ENCODE measurements at places on chromosomes 3 and 15. TPM values are rescaled to one million over a fixed set of nuclear protein-coding genes. Genes with fewer than 3 reads are reported as not detected.

DNA sequence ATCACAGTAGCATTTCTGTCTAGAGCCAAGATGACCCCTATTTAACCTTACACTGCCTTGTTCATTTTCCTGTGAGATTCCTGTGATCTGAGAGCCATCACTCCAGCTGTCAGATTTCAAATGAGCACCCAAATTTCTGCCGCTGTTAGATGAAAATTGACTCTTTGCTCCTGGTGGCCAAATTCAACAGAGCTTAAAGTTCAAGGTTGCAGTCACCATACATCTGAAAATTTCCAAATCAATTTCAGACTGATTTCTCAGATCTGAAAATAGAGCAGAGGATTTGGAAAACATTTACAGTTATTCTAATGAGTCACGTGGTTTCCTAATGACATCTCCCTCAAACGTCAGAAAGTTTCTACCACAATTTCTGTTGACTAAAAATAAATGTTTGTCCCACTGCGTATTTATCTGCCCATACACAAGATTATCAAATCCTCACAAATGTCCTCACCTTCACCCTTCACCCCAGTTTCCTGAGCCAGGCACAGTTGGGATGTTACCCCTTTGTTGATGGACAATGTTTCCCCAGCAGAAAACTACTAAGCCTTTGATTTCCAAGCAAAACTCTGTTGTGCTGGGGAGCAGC, 16.4 kb downstream of the HDC start:
- DNase-seq = no peak

DNA sequence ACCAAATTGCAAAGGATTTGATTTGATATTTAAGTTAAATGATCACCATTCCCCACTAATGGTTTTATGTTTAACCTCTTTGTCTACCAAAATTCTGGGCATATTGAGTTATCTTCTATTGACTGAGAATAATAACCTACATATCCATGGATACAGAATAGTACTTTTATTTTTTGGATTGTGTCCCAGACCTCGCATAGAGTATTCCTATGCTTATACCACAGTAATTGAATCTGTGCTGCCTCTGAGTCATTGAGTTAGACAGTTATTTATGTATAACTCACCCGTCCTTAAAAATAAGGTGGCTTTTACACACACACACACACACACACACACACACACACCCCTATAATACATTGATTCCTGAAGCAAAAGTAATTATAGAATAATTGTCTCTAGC, 690.1 kb upstream of the BCHE start:
- DNase-seq = no peak

GRCh38 chr3:72582211-72582878, 265.9 kb downstream of the SHQ1 start:
- no peak for DNase-seq

RAB11A gene
- 71.7 TPM for total RNA-seq

DNA sequence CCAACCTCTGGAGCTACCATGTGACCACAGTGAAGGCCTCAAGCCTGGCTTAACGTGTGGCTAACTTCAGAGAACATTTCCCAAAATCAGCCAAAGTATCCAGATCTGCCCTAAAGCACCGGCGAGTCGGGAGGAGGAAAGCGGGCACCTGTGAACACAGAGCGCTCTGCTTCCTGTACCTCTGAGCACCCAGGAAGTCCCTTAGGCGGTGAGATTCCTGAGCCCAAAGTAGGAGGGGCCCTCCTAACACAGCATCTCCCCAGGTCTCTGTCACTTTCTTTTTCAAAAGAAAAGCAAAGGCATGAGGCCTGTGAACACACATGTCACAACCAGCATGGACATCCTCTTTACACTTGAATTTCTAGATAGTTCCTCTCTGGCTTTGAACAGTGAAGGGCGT, 944 bp upstream of the EIF4E3 start:
- no peak for DNase-seq

DNA sequence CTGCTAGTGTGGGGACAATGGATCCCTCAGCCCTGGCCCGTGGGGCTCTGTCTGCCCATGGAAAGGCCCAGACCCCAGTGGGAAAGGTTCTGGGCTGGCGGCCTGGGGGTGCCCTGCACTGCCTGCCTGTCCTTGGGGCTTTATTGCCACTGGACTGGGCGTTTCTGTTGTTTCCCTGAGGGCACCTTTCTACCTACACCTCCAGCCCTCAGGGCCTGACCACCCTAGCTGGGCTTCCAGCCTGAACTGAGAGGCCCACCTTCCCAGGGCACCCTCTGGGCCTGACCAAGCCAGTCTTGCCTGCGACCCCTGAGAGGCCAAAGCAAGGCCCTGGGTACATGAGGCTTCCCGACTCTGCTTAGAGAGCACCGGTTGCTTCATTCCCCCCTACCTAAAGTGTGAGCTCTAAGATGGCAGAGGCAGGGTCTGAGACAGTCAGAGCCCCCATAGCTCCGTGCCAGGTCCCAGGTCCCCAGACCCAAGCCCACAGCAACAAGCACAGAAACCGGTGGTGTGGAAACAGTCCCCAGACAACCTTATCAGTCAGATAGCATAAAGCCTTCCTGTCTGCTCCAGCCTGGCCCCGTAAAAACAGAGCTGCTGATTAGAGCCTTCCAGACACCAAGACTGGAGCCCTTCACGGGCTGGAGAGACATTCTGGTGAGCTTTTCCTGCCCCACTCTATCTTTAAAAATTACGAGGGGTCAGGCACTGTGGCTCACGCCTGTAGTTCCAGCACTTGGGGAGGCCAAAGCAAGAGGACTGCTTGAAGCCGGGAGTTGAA, 102.8 kb downstream of the CHSY1 start:
- DNase-seq = no peak

CHRM5 gene
- total RNA-seq = not detected

DNA sequence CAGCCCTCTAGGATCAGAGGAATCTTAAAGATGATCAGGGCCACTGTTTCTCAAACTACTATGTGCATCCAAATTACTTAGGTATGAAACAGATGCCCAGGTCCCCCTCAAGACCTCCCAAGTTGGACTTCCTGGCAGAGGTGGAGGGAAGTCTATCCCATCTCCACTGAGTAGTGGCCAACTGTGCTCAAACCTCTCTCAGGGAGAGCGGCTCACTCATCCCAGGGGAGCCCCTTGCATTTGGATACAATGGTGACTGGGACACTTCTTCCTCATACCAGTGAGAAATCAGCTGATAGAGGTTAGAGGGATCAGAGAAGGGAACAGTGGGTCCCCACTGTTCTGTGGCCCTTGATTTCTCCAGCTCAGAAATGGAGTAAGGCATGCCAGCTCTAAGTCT, 8.7 kb upstream of the WNT7A start:
- DNase-seq = no peak

- DNase-seq = no peak
These were observed 88.3 kb downstream of the TMEM266 start for GRCh38 chr15:76147906-76148570.

GRCh38 chr3:138439646-138440045, 5.2 kb downstream of the ESYT3 start:
- DNase-seq = no peak

FILIP1L gene
- 40.1 TPM for total RNA-seq

DNA sequence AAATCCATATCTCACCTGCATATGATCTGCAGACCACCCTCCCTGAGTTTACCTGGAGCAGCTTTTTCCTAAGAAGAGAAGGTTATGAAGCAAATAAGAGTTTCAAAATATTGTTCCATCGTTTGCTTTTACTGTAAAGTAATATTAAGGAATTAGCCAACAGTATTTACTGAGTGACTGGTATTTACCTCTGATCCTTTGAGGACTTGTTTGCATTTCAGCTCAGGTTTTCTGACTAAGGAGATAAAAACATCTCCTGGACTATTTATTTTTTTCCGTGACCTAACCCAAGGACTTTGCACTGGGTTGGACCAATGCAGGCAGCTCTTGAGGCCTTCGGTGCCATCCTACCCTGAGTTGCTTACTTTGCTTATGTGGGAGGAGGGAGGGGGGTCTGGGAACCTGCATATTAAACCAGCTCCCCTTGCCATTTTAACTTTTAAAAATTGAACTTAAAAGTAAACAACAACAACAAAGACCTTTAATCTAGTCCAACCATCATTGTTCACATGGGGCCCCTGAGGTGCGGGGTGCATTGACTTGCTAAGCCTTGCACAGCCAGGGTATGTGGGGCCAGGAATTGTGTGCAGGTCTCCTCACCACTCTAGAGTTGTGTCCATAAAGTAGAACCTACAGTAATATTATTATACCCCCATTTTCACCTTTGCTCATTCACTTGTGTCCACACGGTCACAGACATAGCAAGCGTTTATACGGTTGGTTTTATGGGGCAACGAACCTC, 39.3 kb downstream of the TRAK1 start:
- no peak for DNase-seq

DNA sequence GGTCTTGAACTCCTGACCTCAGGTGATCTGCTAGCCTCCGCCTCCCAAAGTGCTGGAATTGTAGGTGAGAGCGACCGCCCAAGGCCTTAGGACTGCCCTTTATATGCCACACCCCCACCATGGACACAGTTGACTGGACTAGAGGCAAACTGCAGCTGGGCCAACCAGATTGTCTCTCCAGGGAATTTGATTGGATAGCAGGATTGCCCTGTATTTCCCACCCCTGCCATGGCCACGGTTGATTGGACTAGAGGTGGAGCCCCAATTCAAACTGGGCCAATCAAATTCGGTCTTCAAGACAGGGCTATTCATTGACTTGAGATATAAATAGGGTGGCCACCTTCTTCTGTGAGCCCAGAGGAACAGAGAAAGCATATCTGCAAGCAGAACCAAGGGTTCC, 6.9 kb upstream of the CLPX start:
- no peak for DNase-seq

ITIH3 gene
- total RNA-seq = 0.49 TPM

DNA sequence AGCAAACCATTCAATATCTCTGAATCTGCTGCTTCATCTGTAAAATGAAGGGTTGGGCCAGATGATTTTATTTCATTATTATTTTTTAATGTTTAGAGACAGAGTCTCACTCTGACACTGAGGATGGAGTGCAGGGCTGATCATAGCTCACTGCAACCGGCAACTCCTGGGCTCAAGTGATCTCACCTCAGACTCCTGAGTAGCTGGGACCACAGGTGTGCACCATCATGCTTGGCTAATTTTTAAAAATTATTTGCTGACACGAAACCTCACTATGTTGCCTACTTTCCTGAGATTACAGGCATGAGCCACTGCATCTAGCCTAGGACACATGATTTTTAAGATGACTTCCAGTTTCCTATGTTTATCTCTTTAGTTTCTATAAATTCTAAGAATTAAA, 105.8 kb downstream of the P3H2 start:
- no peak for DNase-seq

CCDC13 gene
- 0.69 TPM for total RNA-seq

GRCh38 chr15:59616379-59616778, 4.8 kb downstream of the GCNT3 start:
- no peak for DNase-seq

DNA sequence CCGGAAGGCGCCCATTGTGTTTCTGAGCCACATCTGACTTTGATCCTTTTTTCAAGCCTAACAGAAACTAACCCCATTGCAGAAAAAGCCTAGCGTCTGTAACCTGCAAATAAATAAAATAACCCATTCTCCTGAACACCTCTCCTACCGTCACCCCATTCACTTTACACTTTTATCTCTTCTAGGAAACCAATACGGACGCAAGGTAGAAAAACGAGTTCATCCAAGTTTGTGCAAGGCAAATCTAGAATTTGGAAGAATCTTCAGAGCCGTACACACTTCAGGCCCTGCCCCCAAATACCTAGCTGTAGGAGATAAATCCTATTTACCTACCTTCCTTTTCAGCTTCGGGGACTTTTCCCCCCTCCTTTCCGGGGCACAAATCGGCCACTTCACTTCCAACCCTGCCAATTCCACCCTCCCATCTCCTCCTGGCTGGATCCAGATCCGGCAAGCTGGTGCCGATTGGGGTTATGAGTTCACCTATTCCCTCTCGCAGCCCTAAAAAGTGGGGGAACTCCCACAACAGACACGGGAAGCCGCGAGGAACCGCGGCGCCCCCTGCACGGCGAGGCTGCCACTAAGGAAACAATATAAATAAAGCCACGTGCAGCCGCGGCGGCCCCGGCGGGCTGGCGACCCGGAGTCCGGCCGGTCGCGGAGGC, 987 bp downstream of the PRTG start:
- DNase-seq = no peak

GRCh38 chr3:71370467-71370866, 213.1 kb downstream of the FOXP1 start:
- no peak for DNase-seq

DNA sequence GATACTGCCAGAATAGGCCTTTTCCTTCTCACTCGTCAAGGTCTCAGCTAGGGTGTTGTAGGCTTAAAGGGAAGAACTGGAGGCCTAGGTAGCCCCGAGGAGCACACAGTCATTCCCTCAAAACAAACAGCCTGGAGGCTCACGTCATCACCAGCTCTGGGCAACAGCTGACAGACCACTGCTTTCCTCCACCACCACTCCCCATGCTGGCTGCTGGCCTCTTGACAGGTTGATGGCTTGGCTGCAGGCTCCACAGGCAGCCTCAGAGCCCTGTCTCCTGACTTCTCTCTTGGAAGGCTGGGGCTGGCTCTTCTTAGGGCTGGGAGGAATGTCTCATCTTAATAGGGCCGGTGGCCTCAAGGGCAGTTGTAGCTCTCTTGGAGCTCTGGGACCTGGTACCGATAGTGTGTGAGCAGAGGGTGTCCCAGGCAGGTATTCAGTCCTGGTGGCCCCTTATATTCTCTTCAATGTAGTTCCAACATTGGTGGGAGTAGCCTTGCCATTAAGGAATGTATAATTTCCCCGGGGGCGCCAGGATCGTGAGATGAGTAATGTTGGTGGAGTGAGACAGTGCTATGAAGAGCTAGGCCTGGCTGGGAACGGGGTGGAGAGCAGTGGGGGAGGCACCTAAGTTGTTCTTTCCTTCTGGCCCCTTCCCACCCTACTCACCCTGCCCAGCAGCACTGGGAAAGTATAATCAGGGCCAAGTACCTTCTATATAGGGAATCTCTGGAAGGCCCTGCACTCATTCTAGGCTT, 6.1 kb upstream of the AP2M1 start:
- DNase-seq = no peak

- DNase-seq = no peak
These were observed 662.3 kb downstream of the NAALADL2 start for GRCh38 chr3:175521406-175521805.

DNA sequence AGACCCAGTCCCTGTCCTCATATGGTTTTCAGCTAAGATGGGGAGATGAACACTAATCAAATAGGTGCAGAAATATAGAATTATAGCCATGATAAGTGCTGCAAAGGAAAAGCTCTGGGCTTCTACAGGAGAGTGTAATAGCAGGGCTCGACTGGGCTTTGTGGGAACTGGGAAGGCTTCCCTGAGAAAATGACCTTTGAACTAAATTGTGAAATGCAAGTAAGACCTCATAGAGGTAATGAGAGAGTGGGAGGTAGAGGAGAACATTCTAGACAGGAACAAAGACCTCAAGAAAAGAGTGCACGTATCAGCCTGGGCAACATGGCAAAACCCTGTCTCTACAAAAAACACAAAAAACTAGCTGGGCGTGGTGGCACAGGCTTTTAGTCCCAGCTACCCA, 231.6 kb downstream of the ABHD5 start:
- no peak for DNase-seq

GRCh38 chr3:115766587-115767482, 143.5 kb downstream of the GAP43 start:
- DNase-seq = no peak

Measured in skin of body (tissue), 3 donors.